Natural killer cell treated with Interleukin-12 subunit alpha and Interleukin-12 subunit beta and Interleukin-15 and Interleukin-18, amount 100 ng/mL, for 72 hours (primary cell): ENCODE measurements at places on chromosomes 6 and 20. TPM values are rescaled to one million over a fixed set of nuclear protein-coding genes. Genes with fewer than 3 reads are reported as not detected.

DNA sequence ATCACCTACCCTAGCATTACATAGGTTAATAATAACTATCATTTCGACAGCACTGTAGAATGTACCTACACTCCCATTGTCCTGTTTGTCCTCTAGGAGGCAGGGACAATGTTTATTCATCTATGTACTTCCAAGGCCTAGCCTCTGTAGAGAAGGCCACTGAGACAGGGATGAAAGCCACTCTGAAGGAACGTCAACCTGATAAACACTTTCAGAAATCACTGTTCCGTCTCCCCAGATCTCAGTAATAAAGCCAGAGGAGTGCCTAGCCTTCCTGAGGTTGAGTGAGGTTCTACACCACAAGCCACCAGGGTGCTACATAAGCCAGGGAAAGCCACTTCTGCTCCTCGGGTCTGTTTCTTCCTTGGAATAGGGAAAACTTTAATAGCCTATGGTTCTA, 44.8 kb downstream of the POPDC3 start:
- DNase-seq = no peak
- H3K4me1 ChIP-seq = peaks cover 7% of the 10 kb centered on the region
- H3K27me3 ChIP-seq = peaks cover 30% of the 10 kb centered on the region
- no peak overlapping the region for H3K27ac ChIP-seq
- no peaks in the 10 kb centered on the region for H3K36me3 ChIP-seq
- H3K4me3 ChIP-seq = no peak overlapping the region

DNA sequence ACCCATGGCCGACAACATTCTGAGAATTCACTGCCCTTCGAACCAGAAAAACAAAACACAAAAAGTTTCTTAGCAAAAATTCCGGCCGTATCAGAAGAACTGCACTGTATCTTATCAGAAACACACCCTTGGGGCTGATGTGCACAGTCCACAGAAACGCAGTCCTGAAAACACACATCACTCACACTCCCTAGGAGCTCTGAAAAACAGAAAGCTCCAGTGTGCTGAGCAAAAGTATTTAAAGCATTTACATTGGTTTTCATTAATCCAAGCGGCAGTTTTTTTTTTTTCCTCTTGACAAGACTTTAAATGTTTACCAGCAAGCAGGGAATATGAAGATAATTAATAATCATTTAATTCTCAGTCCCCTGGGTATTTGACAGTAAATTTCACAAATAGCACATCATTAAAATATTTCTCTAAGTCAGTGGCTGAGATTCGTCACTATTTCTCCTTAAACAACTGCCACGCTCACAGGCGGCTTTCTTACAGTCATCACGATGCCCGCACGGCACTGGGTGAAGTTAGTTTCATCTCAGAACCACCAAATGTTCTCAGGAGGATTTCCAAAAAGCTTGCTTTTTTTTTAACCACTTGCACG, 13.3 kb downstream of the NFATC2 start:
- peak overlapping the region; percentile 97 for H3K27ac ChIP-seq
- H3K36me3 ChIP-seq = no peaks in the 10 kb centered on the region
- no peak for DNase-seq
- peaks cover 95% of the 10 kb centered on the region for H3K4me1 ChIP-seq

- H3K4me1 ChIP-seq = peaks cover 31% of the 10 kb centered on the region
- H3K27me3 ChIP-seq = peaks cover 72% of the 10 kb centered on the region
- no peak overlapping the region for H3K4me3 ChIP-seq
- DNase-seq = peak; percentile 82
Measured at GRCh38 chr6:30453508-30454116, 35.7 kb upstream of the HLA-E start.

DNA sequence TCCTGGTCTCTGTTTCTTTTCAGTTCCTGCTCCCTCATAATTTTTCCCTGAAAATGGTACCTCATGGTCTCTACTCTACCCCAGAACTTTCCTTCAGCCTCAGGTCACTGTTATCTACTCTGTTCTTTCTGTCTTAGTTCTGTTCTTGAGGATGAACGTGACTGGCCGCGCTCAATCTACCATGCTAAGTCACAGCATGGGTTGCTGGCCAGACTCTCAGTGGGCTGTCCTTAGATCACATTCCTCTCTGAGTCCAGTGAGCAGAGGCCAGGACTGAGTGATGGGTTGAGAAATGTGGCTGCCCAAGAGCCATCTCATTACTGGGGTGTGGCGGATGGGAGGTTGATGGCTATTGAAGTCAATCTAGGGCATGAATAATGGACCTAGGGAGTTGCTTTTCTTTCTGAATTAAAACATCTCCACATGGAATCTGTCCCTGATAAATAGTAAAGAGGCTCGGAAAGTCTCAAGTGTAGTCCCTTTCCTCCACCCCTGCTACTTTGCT, 164.0 kb upstream of the DTNBP1 start:
- H3K36me3 ChIP-seq = no peaks in the 10 kb centered on the region
- no peaks in the 10 kb centered on the region for H3K4me1 ChIP-seq
- H3K27ac ChIP-seq = no peak overlapping the region
- no peak for DNase-seq
- H3K27me3 ChIP-seq = peaks cover 18% of the 10 kb centered on the region

DNA sequence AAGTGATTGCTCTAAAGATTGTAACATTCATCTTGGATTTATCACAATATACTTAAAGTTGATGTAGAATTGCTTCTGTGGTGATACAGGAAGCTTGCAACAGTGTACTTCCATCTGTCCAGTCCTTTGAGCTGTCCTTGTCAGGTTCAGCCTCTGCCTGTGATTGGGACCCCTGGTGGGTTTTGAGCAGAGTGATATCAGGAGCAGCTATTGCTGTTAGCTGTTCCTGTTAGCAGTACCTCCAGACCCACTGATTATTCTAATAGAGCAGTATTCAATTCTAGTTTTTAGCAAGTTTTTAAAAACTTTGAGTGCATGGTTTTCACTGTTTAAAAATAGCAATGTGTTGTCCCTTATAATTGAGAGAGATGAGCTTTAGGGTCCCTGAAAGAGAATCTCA, 48.8 kb downstream of the TULP4 start:
- no peak for DNase-seq
- no peaks in the 10 kb centered on the region for H3K27me3 ChIP-seq
- no peaks in the 10 kb centered on the region for H3K36me3 ChIP-seq
- H3K4me3 ChIP-seq = no peak overlapping the region
- H3K27ac ChIP-seq = no peak overlapping the region

- no peaks in the 10 kb centered on the region for H3K27me3 ChIP-seq
- H3K4me3 ChIP-seq = no peak overlapping the region
- no peaks in the 10 kb centered on the region for H3K36me3 ChIP-seq
- no peak for DNase-seq
Measured at GRCh38 chr20:23079016-23079351, 7.1 kb downstream of the CD93 start.

Gene WFDC10A
- not detected for total RNA-seq

Gene LBP
- not detected for total RNA-seq

Gene PLA2G7
- total RNA-seq = not detected
